GM03348 (cell line): ENCODE measurements at places on chromosomes 11 and 22.

GRCh38 chr11:9459667-9460321 is 1.0 kb upstream of the ZNF143 start:
- peak; percentile 37 for DNase-seq

- no peak for DNase-seq
Measured at GRCh38 chr11:69209421-69210309, 53.9 kb downstream of the SMIM38 start.

- DNase-seq: peak; percentile 18
Measured at GRCh38 chr11:75673977-75674582, 5.2 kb upstream of the MAP6 start.

DNA sequence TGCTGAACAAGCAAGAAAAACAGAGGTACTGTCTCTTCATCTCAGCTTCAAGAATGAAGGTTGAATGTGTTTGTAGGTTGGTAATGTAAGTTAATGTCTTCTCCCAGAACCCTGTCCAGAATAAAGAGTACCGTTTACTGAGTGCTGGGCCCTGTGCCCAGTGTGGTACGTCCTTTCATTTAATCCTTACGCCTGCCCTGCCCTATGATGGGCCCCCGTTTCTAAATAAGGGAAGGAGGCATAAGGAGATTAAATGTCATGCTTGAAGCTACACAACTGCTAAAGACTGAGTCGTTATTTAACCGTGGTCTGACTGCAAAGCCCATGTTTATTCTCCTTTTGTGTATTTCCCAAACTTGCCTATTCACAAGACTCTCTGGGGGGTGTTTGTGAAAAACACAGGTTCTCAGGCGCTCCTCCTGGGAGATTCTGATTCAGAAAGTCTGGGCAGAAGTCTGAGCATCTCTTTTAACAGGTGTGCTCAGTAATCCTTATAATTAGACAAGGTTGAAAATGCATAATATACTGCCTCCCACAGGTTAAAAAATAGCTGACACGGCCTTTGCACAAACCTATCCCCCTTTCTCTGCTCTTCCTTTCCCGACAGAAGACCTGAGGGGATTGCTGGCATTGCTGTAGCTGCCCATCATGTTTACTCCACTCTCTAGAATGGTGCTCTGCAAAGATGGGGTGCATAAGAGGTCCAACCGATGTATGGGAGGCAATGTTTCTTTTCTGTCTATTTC is 56.3 kb upstream of the ZBTB44 start:
- no peak for DNase-seq

- no peak for DNase-seq
Measured at GRCh38 chr11:35950082-35950481, 6.2 kb downstream of the LDLRAD3 start.

GRCh38 chr11:3156661-3157311 is 8.3 kb downstream of the OSBPL5 start:
- DNase-seq: no peak

- peak; percentile 49 for DNase-seq
Measured at GRCh38 chr22:36191106-36191836, 10.3 kb downstream of the APOL4 start.

- DNase-seq: peak; percentile 33
Measured at GRCh38 chr11:130156108-130157022, 3.2 kb upstream of the ST14 start.

- no peak for DNase-seq
Measured at GRCh38 chr11:61826930-61827570, 1.1 kb upstream of the FADS2 start.

GRCh38 chr11:10930972-10931760 is 73.3 kb upstream of the ZBED5 start:
- peak; percentile 90 for DNase-seq

DNA sequence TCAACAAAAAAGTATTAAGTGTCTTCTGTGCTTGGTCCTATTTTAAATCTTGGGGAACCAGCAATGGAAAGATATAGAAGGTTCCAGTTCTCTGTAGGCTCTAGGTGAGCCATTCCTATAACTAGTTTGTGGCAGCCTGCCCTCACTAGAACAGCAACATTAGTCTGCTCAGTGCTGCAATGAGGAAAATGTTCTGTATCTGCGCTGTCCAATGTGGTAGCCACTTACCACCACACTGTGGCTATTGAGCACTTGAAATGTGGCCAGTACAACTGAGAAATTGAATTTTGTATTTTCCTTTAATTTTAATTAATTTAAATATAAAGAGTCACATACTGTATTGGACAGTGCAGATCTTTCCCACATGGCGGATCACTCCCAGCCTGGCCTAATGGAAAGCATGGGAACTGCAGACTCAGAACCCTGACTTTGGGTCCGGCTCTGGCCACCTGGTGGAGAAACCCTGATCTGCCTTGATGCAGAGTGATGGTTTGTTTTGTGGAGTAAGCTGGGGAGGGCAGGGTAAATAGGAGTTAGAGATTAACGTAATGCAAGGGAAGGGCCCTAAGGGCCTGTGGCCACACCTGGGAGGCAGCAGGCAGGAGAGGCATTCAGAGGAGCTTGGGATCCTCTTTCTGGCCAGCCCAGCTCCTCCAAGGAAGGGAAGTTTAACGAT is 101.0 kb downstream of the ME3 start:
- DNase-seq: no peak

DNA sequence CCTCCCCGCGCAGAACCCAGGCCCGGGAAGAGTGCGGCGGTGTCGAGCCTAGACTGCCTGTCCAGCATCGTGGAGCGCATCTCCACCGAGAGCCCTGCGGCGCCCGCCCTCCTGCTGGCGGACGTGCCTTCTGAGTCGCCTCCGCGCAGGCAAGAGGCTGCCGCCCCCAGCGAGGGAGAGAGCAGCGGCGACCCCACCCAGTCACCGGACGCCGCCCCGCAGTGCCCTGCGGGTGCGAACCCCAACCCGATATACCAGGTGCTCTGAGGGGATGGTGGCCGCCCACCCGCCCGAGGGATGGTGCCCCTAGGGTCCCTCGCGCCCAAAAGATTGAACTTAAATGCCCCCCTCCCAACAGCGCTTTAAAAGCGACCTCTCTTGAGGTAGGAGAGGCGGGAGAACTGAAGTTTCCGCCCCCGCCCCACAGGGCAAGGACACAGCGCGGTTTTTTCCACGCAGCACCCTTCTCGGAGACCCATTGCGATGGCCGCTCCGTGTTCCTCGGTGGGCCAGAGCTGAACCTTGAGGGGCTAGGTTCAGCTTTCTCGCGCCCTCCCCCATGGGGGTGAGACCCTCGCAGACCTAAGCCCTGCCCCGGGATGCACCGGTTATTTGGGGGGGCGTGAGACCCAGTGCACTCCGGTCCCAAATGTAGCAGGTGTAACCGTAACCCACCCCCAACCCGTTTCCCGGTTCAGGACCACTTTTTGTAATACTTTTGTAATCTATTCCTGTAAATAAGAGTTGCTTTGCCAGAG is 2.0 kb downstream of the MYOD1 start:
- no peak for DNase-seq

DNA sequence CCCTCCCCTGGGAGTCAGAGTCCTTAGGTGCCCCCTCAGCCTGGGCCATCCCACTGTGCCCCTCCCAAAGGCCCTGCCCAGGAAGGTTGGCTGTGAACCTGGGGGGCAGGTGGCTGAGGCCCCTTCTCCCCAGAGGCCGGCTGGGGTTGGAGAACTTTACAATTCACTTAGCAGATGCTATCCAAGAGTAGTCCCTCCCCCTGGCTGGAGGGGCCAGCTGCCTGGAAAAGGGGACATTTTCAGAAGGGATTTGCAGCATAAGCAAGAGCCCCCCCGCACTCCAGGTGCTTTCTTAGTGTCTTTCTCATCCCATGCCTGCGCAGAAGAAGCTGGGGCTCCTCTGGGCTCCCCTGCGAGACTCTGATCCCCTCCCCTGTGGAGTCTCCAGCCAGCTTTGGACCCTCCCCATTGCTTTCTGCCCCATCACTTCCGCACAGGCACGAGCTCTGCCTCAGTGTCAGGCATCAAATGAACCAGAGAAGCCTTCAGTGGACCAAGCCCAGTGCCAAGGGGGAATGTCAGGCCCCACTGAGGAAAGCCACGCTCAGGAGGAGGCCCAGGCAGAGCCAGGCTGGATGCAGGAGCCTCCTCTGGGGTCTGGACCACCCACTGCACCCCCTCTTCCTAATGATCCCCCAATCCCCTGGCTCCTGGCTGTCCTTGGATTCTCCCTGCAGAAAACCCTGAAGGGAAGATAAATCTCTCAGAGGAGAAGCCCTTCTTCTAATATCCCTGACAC is 3.7 kb downstream of the SSTR3 start:
- no peak for DNase-seq

- no peak for DNase-seq
Measured at GRCh38 chr11:128494418-128495332, 92.7 kb downstream of the ETS1 start.

- DNase-seq: no peak
Measured at GRCh38 chr22:35821654-35822053, 104.0 kb downstream of the APOL5 start.

GRCh38 chr11:95674657-95675358 is 114.8 kb downstream of the FAM76B start:
- DNase-seq: no peak

- DNase-seq: no peak
Measured at GRCh38 chr11:76131142-76131541, 75.2 kb downstream of the WNT11 start.
